ENCODE measurements at places on chromosomes 12 and 14.

- no peak for DNase-seq
These were observed 78.7 kb downstream of the TSPAN9 start for GRCh38 chr12:3155702-3156370.

DNA sequence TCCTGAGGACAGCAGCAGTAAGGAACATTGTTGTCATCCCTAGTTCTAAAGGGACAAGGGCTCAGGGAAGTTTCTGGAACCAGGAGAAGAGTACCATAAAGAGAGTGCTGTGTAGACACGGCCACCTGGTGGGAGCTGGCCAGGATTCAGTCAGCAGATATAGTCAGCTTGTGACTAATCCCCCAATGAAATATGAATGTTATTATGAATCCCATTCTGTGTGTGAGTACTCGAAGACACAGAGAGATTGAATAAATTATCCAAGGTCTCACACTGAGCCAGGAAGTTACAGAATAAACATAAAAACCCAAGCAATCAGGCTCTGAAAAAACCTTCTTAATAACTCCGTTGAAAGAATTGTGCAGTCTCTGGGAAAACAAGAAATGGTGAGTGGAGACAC, 1359.5 kb downstream of the AACS start:
- DNase-seq, result no peak

GRCh38 chr14:33504246-33505099, 446.4 kb downstream of the EGLN3 start:
- DNase-seq, result no peak

GRCh38 chr14:93045965-93046704, 69.6 kb downstream of the ITPK1 start:
- DNase-seq, result no peak

- no peak for DNase-seq
These were observed 89.2 kb upstream of the TMEM260 start for GRCh38 chr14:56490379-56490778.

DNA sequence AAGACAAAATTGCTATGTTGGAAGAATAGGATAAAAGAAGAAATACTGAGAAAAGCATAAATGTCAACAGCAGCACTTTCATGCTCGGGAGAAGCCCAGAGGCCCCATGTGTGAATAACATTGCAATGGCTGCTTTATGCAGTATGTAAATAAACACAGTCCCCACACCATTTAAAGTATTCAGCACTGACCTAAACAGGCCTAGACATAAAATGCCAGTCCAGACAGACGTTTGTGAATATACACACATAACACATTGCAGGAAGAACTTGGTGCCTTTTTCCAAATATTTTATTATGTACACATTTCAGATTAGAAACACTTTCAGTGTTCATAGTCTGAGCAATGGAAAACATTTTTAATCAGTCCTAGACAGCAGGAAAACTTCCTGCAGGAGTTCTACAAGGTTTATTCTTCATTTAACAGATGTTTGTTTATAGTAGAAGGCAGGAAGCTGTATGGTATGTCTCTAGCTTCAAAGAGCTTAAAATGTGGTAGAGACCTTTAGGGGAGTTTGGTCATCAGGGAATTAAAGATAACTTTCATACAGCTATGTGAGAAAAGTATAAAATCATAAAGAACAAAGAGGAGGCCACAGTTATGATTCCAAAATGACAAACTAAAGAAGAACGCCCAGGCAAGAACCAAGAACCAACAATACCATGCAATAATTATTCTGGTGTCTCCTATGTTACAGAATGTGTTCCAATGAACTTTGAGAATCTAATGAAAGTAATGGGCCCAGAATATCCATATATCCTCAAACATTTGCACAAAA, 30.6 kb upstream of the SLC38A2 start:
- no peak for DNase-seq

GRCh38 chr14:44287858-44288257, 219.2 kb downstream of the FSCB start:
- DNase-seq, result no peak

GRCh38 chr12:1502831-1503230, 91.5 kb downstream of the FBXL14 start:
- DNase-seq, result no peak

- DNase-seq, result no peak
These were observed 52.8 kb upstream of the LHX5 start for GRCh38 chr12:113524495-113524894.

DNA sequence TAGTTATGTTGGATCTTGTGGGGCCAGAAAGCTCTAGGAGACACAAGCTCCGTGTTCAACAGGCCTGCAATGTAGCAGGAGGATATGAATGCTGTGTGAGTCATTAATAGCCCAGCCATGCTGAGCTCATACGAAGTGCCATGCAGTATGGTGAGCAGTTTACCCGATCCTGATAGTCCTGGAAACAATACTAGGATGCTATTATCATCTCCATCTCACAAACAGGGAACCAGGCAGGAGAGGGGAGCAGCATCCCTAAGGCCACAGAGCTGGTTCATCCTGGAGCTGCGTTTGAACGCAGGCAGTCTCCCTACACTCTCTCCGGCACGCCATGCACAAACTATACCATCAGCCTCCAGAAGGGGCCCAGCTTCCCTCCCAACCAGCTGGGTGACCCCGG, 20.5 kb downstream of the TTC7B start:
- no peak for DNase-seq

GRCh38 chr14:68124979-68125731, 305.6 kb downstream of the RAD51B start:
- DNase-seq, result no peak

DNA sequence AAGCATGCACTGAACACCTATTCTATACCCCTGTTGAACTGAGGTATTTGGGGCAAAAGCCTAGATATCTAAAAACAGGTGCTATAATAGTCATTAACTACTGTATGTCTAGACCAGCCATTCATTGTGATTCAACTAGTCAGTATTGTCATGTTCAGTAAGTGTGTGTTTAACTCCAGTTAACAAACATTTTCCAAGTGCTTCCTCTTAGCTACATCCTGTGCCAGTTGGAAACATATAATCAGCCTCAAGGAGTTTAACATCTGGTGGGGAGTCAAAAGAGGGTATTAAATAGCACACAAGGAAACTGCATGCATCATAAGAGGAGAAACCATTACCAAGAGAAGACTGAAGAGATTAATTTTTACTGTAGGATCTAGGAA, 20.4 kb downstream of the TMTC1 start:
- no peak for DNase-seq

DNA sequence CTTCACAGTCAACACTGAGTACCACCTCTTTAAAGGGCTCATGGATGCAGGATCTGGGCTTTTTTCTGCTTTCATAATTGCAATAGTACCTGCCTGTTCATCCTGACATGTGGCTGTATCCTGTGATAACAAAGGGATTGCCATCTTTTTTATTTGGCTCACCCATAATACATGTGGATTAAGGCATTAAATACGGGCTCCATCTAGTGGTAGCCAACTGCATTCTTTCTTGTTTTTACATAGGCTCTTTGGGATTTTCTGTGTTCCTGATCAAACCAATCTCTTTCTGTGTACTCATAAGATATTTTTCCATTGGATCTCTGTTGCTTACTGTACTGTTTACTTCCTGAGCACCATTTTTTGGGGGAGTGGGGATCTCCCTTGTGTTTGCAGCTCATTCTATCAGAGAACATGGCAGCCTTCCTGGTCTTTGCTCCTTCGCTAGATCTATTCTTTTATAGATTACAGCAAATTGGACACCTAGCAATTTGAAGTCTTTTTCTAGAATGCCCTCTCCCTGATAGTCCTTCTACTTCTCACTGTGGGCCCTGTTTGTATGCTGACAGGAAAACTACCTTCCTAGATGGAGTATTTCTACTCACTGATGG, 723.4 kb upstream of the MDGA2 start:
- DNase-seq, result peak; percentile 30

DNA sequence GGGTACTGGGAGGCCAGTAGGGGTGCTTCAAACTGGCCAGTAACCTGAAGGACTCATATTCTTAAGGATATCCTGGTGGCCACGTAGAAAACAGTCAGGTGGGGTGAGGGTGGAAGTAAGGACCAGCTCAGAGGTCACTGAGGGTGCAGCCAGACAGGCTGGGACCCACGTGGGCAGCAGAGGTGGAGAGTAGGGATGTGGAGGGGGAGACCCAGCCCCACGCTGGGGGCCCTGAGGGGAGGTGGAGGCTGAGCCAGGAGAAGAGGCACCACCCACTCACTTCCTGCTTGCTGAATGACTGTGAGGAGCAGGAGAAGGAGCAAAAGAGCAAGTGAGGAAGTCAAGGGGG, 12.6 kb upstream of the SERPINA3 start:
- no peak for DNase-seq

DNA sequence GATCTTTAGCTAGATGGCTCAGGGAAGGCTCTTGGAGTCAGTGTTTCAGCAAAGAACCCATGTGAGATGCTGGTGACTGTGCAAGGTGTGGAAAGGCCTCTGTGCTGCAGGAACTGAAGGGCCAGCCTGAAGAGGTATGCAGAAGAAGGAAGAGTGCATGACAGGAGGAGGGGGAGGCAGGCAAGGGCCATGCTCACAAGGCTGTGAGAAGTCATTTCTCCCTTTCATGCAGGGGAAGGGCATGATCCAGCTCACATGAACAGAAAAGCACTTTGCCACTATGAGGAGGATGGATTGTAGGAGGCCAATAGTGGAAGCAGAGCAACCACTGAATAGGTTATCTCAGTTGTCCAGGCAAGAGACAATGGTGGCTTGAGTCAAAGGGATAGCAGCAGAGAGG, 83.7 kb downstream of the SSPN start:
- DNase-seq, result no peak

- DNase-seq, result no peak
These were observed 20.5 kb downstream of the DERA start for GRCh38 chr12:15931590-15932053.

GRCh38 chr12:10276774-10277173, 30.9 kb upstream of the KLRD1 start:
- no peak for DNase-seq

DNA sequence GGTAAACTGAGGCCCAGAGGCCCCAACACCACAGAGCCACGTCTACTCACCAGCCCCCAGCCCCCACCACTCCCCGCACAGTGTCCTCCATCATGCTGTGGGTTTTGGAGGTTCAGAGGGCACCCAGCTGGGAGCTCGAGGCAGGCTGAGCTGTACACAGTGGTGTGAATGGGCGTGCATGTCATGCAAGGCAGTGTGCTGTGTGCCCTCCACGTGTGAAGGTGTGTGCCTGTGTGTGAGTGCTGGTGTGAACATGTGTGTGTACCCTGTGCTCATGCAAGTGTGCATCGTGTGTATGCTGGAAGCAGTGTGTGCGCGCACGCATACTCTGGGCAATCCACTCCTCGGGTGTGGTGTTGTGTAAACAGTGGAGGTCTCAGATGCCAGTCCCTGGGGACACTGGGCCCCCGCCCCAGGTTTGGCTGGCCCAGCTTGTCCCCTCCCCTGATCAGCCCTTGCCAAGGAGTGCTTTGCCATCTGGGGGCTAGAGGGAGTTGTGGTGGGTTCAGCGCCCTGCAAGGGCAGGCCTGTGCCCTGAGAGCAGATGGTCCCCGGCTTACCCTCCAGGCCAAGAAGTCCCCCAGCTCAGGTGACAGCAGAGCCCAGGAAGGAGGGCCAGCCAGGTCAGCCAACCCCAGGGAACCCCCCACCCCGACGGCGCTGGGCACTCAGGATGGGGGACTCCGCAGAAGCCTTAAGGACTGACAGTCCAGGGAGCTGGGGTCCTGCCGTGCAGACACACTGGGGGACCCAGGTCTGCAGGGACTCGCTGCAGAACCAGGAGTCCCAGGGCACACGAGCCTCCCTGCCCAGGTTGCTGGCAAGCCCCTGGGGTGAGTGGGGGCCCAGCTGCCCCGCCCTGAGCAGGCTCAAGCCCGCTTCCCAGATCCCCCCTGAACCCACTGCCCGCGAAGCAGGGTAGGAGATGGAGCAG, 23.8 kb upstream of the GPR132 start:
- no peak for DNase-seq

GRCh38 chr14:79405512-79405910, 805.8 kb downstream of the DIO2 start:
- DNase-seq, result no peak

DNA sequence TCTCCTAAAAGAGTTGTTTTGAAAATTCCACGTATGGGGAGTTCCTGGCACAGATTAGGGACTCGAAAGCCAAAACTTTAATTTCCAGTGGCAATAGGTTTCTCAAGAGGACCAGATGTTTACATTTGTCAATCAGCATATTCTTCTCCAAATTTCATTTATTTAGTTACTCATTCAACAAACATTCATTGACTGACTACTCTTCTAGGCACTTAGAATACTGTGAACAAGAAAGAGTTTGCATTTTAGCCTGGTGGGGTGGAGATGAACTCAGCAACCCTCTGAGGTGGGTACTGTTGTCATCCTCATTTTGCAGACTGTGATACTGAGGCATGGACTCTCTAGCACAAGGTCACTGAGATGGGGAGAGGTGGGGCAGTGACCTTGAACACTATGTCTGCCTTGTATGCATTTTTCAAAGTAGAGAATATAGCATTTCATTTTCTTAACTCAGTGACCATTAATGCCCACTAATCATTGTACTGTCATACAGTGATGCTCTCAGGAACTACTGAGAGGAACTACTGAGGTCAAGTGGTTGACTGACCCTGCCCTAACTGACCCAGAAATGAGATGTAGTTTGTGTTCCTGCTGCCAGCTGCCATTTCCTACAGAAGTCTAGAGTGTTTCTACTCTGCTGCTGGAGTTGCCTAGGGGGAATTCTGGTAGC, 2.2 kb downstream of the L3HYPDH start:
- no peak for DNase-seq

GRCh38 chr12:109961201-109961600, 35.0 kb downstream of the GIT2 start:
- no peak for DNase-seq

- no peak for DNase-seq
These were observed 34.3 kb upstream of the TXNRD1 start for GRCh38 chr12:104181313-104181712.

DNA sequence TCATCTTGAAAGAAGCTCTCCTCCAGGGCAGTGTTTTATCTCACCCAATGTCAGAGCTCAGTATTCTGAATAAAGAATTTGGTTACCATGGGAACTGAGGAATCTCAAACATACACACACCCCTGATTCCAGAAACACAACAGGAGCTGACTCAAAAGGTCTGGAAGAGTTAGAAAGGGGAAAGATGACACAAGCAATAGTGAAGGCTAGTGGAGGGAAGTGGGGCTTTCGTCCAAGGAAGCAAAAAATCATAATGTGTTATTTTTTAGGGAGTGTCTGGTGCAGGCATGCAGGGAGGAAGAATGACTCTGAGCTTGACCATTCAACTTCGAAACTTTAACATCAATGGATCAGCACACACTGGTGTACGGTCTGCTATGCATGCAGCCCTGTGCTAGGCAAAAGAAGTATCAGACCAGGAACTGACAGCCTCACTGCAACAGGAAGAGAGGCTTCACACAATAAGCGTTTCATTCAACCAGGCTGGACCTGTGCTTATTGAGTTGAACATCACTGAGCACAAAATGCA, 20.3 kb downstream of the HEBP1 start:
- peak; percentile 59 for DNase-seq

DNA sequence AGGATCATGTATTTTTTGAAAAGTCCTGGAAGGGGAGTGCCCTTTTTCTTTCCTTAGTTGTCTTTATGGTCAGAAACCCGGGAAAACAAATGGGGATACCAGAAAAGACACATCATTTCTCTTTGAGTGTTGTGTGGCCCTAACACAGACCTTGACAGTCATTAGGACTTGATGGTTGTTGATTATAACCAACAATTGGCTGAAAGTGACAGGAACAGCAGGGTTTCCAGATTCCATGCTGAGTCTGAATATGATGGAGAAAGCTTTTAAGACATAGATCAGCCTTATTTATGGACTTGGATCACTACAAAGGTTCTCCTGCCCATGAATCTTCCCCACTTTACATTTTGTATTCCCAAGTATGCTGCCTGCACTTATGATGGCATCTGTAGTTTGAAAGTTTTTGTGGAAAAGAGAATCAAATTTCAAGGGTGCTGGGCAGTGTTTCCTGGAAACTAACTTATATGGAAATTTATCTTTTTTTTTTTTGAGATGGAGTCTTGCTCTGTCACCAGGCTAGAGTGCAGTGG, 30.4 kb downstream of the POLR3B start:
- DNase-seq, result no peak
